ENCODE measurements at places on chromosomes 1 and 21.

- no peak for DNase-seq
Observed at GRCh38 chr21:16587141-16587581, 857.4 kb downstream of the USP25 start.

- DNase-seq: no peak
Observed at GRCh38 chr1:240414237-240414636, 197.7 kb downstream of the GREM2 start.

- no peak for DNase-seq
Observed at GRCh38 chr1:93692026-93692425, 10.4 kb upstream of the BCAR3 start.

GRCh38 chr1:219123036-219123435 lies 50.6 kb upstream of the LYPLAL1 start:
- no peak for DNase-seq

GRCh38 chr21:32368386-32368785 lies 24.4 kb downstream of the URB1 start:
- DNase-seq: peak; percentile 41

DNA sequence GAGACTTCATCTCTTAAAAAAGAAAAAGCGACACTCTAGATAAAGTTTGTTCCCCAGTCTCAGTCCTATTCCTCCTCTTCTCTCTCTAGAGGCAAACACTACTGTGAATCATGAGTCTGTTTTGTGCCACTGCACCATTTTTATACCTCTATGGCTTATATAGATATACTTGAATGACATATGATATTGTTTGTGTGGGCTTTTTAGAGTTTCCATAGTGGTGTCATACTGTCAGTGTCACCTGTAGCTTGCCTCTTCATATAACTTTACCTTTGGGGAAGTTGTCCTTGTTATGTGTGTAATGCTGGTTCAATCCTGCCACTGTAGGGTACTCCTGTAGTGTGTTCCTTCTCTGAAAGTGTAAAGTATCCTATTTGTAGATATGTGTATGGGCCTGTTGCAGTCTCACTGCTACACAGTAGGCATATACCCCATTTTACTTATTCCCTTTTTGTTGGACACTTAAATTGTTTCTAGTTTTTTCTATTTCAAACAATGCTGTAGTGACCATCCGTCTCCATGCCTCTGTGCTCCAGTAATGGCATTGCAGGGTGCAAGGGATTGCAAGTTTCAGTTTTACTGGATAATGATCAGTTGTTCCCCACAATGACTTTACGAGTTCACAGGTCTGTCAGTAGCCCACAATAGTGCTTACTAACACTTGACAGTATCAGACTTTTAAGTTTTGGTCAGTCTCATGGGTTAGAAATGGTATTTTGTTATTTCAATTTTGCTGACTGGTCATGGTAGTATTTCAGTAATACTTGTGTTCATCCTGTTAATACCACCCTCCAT lies 2.7 kb downstream of the PRMT2 start:
- no peak for DNase-seq

- no peak for DNase-seq
Observed at GRCh38 chr1:27405074-27405473, 12.7 kb downstream of the GPR3 start.

- no peak for DNase-seq
Observed at GRCh38 chr1:156225677-156226014, 12.8 kb downstream of the PMF1 start.

DNA sequence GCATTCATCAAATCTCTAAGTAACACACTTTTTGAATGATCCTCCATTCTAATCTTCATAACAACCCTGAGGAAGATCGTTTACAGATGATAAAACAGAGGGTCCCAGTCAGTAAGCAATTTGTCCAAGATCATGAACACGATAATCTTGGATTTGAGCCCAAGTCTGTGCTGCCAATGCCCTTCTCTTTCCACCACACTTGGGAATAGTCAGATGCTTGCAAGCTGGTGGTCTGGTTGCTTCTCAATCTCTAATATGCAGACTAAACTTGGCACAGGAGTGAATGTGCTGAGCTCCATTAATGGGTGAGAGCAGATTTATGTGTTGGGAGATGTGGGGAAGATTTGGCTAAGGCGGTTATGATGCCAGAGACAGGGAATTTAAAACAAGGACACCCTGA lies 430.6 kb upstream of the DAB1 start:
- no peak for DNase-seq

- DNase-seq: no peak
Observed at GRCh38 chr1:110061341-110061740, 9.1 kb downstream of the ALX3 start.

- no peak for DNase-seq
Observed at GRCh38 chr1:33997127-33998036, 133.5 kb downstream of the HMGB4 start.

- no peak for DNase-seq
Observed at GRCh38 chr1:73803380-73803779, 394.6 kb downstream of the LRRIQ3 start.

- no peak for DNase-seq
Observed at GRCh38 chr1:207973898-207974568, 63.1 kb upstream of the CD34 start.

- no peak for DNase-seq
Observed at GRCh38 chr1:84642774-84643173, 47.5 kb downstream of the SSX2IP start.

DNA sequence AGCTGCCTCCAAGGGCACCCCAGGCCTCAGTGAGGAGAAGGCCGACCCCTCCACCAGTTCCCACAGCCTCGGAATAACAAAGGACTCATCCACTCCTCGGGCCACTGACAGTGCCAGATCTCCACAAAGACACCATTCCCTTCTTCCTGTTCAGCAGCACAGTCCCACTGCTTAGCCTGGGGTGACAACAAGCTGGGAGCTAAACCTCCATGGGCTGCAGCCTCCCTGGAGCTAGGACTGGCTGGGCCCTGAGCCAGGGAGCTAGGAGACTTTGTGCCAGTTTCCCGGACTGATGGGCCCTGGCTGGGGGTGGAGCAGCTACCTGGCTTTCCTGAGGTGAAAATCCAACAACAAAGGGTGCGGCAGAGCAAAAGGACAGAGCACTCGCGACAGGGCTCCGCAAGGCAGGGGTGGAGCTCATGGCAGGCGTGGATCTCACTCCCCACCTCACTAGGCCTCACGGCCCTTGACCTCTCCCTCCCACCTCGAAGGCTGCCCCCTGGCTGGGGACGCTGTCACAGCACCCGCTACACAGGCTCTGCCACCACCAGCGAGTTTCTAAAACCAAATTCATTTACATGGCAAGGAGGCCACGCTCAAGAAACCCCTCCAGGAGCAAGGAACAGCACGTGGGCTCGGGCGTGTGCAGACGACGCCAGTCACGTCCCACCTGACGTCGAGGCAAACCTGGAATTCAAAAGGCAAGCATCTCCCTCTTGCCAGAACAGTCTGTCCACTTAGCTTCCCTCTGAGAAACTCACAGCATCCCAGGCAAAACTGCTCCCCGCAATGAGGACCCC lies 13.8 kb downstream of the SLC35E2B start:
- no peak for DNase-seq

GRCh38 chr21:45363921-45364467 lies 41.0 kb upstream of the COL18A1 start:
- peak; percentile 94 for DNase-seq

DNA sequence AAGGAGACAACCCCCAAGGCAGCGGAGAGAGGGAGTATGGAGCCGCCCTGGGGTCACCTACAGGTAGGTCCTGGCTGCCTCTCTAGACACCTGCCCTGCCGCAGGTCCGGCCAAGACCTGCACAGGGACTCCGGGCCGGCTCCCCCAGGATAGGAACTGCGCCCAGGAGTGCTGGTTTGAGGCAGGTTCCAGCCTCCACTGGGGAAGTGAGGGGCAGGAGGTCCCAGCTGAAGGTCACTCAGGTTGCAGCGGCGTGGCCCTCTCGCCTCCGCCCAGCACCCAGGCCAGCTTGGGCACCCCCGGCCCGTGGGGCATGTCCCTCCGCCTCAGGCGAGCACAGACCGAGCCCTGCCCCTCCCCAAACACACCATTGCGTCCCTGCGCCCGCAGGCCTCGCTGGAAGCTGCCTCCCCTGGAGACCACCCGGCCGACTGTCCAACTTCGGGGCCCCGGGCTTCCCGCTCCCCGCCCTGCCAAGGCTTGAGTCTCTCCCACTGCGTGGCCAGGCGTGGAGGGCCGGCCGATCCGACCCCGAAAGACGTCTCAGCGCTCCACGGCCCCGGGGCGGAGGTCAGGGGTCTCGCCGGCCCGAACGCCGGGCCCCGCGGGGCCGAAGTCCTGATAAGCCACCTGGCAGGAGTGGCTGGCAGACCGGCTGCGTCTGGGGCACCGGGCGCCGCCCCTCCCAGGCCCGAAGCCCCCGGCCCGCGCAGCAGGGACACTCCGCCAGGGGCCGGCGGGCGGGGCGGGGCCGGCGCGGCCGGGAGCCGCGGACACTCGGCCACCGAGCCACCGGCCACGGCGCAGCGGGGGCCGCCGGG lies 1.4 kb upstream of the SKI start:
- no peak for DNase-seq

- DNase-seq: no peak
Observed at GRCh38 chr1:53063744-53064515, 1.9 kb downstream of the PODN start.

GRCh38 chr21:31558189-31558961 lies 101.1 kb upstream of the SOD1 start:
- no peak for DNase-seq

GRCh38 chr1:235002706-235003300 lies 125.8 kb downstream of the TOMM20 start:
- no peak for DNase-seq

DNA sequence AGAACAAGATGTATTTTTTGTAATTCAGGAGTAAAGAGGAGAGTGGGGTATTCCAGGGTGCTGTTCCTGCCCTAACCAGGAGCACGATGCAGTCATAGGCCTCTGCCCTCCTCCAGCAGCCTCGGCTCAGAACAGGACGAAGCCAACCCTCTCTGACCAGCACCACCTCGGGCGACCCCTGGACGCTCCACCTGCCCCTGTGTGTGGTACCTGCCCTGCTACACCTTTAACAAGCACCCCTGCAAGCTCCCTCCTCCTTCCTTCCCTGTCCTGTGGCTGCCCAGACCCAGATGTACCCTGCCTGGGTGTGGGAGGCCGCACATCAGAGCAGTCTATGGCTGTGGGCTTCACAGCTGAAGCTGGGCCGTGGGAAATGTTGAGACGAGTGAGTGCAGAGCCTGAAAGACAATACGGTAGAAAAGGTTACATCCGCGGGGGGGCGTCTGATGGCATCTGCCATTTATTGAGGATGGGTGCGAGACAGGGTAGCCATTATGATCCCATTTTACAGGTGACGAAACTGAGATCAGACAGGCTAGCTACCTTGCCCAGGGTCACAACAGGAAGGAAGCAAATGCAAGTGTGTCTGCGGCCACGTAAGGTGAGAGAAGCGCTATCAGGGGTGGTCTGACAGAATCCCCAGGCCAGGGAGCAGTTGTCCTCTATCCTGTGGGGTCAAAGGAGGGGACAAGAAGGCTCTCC lies 4.6 kb downstream of the ERG start:
- no peak for DNase-seq

DNA sequence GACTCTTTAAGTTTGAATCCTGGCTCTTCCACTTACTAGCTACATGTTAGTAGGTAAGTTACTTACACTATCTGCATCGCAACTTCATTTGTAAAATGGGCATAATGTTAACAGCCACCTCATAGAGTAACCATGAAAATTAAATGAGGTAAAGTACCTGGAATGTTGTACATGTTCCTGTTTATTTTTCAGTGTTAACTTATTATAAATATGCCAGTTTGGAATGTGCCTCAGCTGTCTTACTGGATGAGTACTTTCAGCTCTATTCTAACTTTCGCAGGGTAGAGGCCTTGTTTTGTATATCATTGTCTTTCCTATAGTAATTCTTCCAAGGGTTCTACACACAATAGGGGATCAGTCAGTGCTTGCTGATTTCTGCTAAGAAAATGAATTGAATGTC lies 167.4 kb downstream of the DUSP10 start:
- DNase-seq: no peak

DNA sequence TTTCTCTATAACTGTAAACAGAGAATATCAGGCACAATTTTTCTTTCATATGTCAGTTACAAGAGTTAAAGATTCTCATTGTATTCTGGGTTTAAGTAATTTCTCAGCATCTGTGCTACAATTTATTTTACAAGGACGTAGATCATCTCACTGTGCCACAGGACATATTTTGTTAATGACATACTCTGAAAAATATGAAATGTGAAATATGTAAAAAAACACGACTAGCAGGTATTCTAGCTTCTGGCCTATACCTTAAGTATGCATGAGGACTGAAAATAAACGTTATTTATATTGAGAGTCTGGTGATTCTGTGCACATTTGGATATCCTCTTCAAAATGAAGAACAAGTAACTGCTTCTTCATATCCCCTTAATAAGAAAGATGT lies 308.8 kb downstream of the BRINP3 start:
- no peak for DNase-seq

GRCh38 chr21:41600556-41600955 lies 92.6 kb upstream of the TMPRSS2 start:
- DNase-seq: no peak

- DNase-seq: no peak
Observed at GRCh38 chr1:175737451-175737850, 5.9 kb downstream of the TNR start.

DNA sequence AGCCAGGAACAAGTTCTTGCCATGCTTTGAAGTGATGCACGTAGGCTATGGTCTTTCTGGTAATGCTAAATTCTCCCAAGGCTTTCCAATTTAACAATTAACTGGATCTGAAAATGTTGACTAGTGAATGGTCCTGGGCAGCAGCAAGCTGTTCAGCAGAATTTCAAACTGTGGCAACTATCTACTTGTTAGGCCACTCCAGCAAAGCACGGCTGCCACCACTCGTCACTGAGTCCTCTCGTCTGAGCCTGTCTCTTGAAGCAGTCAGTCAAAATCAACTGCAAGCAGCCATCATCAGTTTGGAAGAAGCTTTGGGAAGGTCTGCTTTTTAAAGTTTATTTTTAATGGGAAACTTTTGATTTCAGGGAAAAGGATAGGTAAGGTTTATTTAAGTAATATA lies 6.1 kb downstream of the FLVCR1 start:
- no peak for DNase-seq

- no peak for DNase-seq
Observed at GRCh38 chr1:158124034-158124433, 56.7 kb upstream of the CD1D start.

DNA sequence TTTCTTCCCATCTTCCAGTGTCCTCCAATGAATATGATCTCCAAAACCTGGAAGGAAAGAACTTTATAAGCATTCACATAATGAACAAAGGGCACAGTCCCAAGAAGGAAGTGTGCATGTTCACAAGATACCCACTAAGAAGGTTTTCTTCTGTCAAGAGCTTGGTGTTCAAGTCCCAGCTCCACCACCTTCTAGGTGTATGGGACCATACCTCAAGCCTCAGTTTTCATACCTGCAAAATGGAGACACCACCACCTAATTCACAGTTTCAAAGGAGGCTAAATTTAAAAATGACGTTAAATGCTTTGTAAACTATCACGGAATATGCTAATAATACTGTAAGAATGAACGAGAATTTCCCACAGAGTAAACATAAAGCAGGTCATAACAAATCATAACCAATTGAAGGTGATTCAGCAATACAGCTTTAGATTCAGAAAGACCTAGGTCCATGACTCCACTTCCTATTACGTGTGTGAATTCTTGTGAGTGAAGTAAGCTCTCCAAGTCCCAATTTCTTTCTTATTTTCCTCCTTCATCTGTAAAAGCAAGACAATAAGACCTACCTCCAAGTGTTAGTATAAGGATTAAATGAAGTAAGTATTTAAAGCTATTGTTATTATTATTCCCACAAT lies 8.1 kb upstream of the KTI12 start:
- no peak for DNase-seq
